ENCODE measurements at places on chromosomes 4 and X. TPM values are rescaled to one million over a fixed set of nuclear protein-coding genes. Genes with fewer than 3 reads are reported as not detected.

APELA gene
- total RNA-seq: 0.69 TPM

PLS3 gene
- total RNA-seq: 137 TPM

EDA2R gene
- 0.99 TPM for total RNA-seq

HTRA3 gene
- total RNA-seq: 25.8 TPM

PPAT gene
- total RNA-seq: 14.2 TPM

TREX2 gene
- 6.1 TPM for total RNA-seq

DNA sequence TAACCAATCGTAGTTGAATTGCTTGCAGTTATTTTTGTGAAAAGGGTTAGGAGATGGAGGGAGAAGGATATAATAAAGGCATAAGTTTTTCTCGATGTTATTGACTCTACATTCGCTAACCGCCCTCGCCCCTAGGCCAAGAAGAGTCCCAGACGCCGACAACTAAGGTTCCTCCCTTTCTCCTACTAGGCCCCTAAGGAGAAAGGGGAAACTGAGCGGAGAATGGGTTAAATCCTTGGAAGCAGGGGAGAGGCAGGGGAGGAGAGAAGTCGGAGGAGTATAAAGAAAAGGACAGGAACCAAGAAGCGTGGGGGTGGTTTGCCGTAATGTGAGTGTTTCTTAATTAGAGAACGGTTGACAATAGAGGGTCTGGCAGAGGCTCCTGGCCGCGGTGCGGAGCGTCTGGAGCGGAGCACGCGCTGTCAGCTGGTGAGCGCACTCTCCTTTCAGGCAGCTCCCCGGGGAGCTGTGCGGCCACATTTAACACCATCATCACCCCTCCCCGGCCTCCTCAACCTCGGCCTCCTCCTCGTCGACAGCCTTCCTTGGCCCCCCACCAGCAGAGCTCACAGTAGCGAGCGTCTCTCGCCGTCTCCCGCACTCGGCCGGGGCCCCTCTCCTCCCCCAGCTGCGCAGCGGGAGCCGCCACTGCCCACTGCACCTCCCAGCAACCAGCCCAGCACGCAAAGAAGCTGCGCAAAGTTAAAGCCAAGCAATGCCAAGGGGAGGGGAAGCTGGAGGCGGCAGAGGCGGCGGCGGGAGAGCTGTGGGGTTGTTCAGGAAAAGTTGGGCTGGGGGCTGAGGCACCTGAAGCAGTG is 5.9 kb downstream of the ATOH1 start:
- no peak for DNase-seq

DNA sequence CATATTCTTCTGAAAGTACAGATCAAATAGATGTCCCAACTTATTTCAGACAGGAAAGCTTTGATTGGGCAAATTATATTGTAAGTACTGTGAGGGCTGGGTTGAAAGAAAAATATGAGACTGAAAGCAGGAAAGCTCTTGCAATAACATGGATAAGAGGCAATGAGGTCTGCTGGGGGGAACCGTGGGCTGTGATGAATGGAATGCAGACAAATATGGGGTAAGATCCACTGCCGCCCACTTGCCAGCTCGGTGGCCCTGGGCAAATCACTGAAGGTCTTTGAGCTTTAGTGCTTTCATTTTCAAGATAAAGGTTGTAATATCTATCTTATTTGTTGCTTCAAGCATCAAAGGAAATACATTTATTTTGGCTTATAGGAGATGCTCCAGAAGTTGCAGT is 51.0 kb downstream of the AGA start:
- DNase-seq: no peak

DNA sequence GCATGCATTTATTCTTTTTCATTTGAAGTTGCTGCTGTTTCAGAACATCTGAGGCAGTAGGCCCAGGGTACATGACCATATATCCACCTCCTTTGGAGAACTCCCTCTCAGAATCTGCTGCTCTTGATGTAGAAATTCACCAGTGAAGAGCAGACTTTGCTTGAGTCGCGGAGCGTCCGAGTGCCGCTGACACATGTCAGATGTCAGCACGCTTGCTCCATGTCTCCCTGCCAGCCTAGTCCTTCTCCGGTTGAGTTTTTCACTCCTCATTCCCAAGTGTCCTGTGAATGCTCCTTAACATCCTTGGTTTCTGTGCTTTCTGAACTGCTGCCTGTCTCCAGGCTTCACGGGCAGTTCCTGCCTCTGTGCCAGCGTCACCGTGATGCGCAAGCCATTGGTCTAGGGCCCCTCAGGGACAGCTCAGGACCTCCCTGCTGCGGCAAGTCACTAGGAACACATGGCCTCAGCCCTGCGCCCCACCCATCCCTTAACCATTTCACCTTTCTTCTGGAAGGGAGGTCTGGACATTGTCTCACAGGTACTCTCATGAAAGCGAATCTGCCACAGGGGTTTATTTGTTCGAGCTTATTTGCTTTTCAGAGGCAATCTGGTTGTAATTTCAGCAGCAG is 93.1 kb upstream of the RBPJ start:
- no peak for DNase-seq

GRCh38 chr4:173485164-173485563 is 44.9 kb downstream of the HAND2 start:
- no peak for DNase-seq

Measured in skin of body (tissue), 3 donors.